ENCODE measurements at places on chromosomes 1 and 21.
A peak's percentile ranks its signal among the peaks of the same experiment; 100 is the strongest.

GRCh38 chr1:2574350-2574749, 12.2 kb upstream of the PRXL2B start:
- DNase-seq = peak; percentile 29

DNA sequence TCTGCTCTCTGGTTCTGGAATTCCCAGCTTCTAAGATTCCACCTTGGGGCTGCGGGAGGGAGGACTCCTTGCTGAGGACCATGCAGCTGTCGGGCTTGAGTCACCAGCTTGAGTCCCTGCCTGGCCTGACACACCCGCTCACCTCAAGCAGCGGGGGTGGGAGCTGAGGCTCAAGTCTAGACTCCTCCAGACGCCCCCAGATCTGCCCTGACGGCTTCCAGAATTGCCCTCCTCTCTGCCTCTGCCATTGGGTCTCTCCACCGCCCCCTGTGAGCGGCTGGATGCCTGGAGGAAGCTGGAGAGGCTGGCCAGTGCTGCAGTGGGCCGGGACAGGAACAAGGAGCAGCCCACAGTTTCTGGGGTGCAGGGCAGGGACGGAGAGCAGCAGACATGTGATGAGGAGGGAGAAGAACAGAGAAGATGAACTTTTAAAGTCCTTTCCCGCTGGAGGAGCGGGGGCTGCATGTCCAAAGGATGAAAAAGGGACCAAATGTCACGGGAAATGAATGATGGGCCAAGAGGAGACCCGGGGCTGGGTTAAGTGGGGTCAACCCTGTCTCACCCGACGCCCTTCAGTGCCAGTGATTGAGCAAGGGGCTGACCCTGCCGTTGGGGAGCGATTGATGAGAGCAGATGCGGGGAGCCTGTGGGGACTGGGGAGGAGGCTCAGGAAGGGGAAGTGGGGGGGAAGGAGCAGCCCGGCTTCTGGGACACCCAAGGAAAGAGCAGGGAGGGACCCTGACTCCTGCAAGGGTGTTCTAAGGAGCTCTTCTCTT, 13.5 kb downstream of the CRABP2 start:
- peak; percentile 80 for DNase-seq

DNA sequence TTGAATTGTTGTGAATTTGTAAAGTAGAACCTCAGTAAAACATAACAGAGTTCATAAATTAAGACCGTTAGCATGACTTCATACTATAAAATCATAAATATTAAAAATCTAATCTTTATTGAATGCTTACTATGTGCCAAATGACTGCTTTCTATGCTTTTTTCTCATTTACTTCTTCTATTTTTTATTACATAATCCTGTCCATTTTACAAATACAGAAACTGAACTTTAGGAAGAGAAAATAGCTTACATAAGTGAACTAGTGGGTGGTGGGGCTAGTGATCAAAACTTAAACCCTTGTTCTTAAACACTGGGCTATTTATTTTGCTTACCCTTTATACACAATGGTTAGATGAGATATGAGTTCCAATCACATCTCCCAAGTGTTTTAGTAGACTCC, 122.3 kb downstream of the ZC3H11B start:
- DNase-seq = peak; percentile 17

DNA sequence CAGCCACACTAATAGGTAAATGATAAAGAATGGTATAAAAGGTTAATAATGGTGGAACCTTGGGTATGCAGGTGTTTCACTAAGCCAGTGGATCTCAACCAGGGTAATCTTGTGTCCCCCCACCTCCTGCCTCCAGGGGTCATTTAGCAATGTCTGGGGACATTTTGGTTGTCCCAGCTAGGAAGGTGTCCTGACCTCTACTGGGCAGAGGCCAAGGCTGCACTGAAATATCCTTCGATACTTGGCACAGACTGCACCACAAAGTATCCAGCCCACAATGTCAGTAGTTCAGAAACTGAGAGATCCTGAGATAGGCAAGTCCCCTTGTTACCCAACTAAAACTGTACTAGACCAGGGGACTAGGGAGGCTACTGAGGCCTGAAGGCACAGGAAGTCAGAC, 113.6 kb upstream of the TIAM1 start:
- peak; percentile 13 for DNase-seq

DNA sequence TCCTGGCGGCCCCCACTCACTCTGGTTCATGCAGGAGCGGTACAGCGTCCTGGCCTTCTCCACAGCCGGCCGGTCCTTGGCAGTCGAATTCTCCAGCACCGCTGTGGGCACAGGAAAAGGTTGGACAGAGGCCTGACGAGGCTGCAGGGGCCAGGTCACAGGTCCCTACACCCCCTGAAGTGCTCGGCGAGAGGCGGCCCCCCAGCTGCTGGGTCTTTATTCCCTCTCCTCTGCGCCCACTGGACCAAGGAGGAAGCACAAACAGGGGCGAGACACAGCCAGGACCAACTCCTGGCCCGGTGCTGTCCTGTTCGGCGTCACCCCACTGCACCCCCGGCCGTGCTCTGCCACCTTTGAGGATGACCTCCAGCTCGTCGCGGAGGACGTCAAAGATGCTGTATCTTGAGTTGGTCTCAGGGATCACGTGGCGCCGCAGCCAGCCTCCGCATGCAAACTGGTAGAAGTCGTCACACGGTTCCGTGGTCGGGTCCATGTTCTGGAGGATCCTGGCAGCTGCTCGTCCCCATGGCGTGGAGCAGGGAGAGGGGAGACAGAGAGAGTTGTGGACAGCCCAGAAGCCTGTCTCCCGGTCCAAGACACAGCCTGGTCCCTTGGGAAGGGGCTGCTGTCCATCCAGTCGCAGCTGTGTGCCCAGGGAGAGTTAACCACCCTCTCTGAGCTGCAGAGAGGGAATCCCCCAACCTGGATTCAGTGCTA, 22.9 kb downstream of the PRXL2B start:
- DNase-seq = no peak

GRCh38 chr1:228314658-228315483, 91.8 kb downstream of the TRIM11 start:
- no peak for DNase-seq

DNA sequence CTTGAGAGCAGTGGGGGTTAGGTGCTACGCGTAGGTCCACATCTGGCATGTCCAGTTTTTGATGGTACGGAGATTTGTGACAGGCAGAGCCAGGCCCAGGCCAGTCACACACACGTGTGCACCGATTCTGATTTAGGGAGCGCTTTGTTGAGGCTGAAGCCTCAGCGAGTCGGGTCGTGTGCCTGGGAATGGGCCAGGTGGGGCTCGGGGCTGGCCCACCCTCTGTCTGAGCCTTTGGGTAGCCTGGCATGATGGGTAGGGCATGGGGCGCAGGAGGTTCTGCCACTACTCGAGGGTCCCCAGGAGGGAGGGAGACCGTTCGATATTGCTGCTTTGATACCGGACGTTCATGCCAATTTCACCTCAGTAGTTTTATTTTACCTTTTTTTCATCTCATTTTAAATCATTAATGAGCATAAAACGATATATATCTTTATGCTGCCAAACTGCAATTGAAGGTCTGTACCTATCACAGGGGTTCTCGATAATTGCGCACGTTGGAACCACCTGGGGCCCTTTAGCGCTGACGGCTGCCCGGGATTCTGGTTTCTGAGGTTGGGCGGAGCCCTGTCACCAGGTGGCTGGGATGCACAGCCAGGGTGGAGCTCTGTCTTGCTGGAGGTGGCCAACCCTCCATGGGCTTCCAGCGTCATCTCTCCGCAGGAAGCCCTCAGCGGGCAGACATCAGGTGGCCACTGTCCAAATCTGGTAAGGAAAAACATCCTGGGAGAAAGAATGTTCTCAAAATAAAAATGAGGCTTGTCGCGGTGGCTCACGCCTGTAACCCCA, 71.9 kb downstream of the SCCPDH start:
- DNase-seq = no peak

DNA sequence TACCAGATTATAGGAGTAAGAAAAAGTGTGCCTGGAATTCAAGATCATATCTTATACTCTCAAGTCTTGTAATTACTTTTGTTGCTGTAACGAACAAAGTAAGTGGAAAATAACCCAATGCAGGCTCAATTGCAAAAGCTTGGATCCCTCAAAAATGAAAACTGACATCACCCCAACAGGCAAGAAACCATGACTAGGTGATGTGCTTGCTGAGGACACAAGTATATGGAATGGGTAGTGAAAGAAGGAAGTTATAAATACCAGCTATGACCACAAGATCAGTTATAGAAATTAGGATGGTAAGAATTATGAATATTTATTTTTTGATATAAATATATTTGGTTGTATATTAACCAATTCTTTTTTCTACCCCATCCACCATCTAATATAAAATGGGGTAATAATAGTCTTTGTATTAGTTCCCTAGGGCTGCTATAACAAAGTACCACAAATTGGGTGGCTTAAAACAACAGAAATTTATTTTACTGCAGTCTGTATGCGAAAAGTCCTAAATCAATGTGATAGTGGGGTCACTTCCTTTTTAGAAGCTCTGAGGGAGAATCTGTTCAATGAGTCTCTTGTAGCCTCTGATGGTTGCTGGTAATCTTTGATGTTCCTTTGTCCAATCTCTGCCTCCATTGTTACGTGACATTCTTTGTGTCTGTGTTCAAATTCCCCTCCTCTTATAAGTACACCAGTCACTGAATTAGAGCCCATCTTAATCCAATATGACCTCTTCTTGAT, 45.0 kb downstream of the DUSP10 start:
- DNase-seq = peak; percentile 60

GRCh38 chr21:33908760-33909159, 6.8 kb downstream of the ATP5PO start:
- DNase-seq = no peak

- DNase-seq = peak; percentile 61
Measured at GRCh38 chr1:229249854-229250644, 20.9 kb upstream of the RAB4A start.

- DNase-seq = no peak
Measured at GRCh38 chr1:156862584-156862983, 1.9 kb downstream of the NTRK1 start.

GRCh38 chr1:19096990-19097389, 113.1 kb downstream of the UBR4 start:
- DNase-seq = no peak

GRCh38 chr1:157115851-157116736, 16.5 kb upstream of the ETV3L start:
- no peak for DNase-seq

GRCh38 chr1:84988588-84988987, 8.3 kb downstream of the MCOLN2 start:
- DNase-seq = peak; percentile 82

DNA sequence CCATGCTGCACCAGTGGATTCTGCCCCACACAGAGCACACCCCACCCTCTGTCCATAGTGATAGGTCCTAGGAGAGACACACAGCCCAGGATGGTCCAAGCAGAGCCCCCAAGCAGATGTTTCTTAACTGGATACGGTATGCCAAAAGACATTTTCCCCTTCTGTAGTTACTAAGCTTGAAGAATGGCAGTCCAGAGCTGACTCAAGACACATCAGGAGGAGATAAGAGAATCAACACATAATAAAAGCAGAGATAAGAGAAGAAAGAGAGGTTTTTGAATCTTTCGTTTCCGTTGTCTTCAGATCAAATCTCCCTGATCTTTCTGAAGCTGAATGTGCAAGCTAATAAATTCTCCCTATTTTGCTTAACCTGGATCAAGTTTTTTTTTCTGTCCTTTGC, 21.8 kb upstream of the CASQ2 start:
- DNase-seq = no peak

- DNase-seq = no peak
Measured at GRCh38 chr1:221718381-221719277, 23.3 kb downstream of the DUSP10 start.

GRCh38 chr1:172054172-172054571, 212.9 kb downstream of the DNM3 start:
- DNase-seq = no peak

- no peak for DNase-seq
Measured at GRCh38 chr1:64110924-64111777, 92.3 kb upstream of the UBE2U start.

GRCh38 chr1:172180501-172181285, 239.8 kb upstream of the C1orf105 start:
- peak; percentile 71 for DNase-seq

DNA sequence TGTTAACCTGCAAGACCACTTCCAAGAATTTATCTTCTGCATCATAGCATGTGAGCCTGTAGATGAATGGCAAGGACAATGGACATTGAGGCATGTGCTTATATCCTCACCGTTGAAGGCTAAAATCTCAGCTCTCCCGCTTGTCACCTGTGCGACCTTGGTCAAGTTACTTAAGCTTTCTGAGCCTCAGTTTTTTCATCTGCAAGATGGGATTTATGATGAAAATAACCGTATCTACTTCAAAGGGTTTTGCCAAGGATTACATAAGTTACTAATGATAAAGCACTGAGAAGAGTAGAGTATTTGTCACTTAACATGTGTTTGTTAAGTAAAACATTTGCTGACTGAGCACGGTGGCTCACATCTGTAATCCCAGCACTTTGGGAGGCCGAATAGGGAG, 14.9 kb downstream of the RAP1GAP start:
- DNase-seq = no peak
